ENCODE measurements at places on chromosomes 13 and 19.
A peak's percentile ranks its signal among the peaks of the same experiment; 100 is the strongest.

DNA sequence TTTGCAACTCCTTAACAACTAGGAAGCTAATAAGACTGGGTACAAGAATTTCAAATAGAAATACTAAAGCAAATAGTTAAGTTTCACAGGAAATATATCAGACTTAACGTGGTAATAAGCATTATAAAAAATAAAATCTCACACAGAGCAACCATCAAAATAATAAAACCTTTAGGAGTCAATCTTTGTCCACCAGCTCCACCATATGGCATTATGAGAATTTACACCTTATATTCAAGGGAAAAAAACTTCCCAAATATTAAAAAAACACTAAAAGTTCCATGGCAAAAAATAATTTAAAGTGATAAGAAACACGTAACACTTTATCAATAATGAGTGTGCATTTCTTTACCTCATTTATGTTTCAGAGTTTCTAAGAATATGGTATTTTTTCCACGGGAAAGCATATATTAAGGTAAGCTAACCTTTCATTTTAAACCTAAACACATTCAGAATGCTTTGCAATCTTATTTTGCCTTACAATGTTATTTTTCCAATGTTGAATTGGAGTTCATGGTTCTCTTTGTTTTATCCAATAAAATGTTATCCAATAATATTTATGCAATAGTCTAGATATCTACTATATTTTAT, 423.2 kb upstream of the SGCG start:
- DNase-seq, result peak; percentile 19

DNA sequence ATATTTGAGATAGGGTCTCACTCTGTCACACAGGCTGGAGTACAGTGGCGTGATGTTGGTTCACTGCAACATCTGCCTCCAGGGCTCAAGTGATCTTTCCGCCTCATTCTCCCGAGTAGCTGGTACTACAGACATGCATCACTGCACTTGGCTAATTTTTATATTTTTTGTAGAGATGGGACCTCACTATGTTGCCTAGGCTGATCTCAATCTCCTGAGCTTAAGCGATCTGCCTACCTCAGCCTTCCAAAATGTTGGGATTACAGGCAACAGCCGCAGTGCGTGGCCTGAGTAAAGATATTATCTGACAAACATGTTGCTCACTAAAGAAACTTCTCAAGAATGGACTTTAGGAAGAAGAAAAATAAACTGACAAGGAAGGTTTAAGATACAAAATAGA, 125.4 kb upstream of the ABCC4 start:
- no peak for DNase-seq

DNA sequence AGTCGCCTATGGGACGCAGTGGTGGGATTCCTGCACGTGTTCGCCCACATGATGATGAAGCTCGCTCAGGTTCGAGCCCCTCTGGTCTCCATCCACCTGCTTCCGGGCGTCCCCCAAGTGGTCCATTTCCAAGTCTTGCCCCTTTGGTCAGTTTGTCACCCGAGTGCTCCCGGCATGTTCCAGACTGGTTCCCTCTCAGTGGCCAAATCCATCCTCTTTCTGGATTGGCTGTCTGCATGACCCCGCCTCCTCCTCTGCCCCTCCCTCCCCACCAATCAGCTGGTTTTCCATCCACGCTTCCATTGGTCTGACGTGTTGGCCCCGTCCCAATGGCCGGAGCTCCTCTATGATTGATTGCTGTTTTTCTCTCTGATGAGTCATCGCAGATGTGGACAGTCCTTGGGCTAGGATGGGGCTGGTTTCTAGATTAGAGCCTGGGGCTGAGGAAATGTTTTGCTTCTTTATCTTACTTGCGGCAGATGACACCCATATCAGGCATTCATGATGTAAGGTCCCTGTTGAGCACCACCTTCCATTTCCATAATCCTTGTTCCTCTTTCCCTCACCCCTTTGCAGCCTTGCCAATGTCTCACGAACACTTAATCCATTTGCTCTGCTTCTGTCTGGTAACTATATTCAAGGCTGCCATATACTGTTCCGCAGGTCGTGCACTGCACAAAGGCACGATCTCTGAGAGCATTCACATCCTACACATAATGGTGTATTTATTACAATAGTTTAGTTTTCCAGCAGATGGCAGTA, 73.8 kb downstream of the MAP4K1 start:
- peak; percentile 94 for DNase-seq

DNA sequence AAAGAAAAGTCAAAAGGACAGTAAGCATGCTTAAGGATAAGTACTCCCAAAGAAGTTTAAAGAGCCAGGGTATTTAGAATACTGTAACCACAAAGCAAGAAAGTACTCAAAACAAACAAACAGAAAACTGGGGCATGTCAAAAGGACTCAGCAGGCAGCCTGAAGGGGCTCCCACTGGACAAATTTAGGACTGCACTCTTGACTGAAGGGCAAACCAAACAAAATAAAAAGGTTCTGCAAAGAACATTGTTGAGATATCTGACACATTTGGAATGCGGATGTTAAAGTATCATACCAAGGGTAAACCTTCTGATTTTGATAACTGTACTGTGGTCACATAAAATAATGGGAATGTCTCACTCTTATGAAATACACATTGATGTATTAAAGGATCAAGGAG, 157.4 kb downstream of the TNFSF13B start:
- no peak for DNase-seq

GRCh38 chr13:46124531-46124966, 19.7 kb upstream of the CPB2 start:
- no peak for DNase-seq

GRCh38 chr13:40061466-40062450, 406.3 kb downstream of the COG6 start:
- DNase-seq, result no peak

- no peak for DNase-seq
Observed at GRCh38 chr13:109743706-109744453, 42.5 kb downstream of the IRS2 start.

DNA sequence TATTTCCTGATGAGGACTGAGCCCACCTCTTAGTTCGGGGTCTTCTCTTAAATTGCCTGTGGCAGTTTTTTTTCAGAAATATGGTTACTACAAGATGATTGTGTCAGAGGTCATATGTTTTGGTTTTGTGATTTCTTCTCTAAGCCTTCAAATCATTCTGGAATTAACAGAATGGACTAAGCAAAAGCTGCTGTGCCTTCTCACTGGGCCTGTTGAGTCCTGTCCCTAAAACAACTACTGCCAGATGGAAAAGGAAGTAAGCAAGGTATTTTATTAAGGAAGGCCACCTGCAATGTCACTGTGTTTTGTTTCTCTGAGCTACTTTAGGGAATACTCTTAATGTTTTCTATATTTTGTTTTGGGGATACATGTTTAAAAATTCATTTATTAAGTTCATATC, 470.8 kb downstream of the PCDH20 start:
- DNase-seq, result no peak

DNA sequence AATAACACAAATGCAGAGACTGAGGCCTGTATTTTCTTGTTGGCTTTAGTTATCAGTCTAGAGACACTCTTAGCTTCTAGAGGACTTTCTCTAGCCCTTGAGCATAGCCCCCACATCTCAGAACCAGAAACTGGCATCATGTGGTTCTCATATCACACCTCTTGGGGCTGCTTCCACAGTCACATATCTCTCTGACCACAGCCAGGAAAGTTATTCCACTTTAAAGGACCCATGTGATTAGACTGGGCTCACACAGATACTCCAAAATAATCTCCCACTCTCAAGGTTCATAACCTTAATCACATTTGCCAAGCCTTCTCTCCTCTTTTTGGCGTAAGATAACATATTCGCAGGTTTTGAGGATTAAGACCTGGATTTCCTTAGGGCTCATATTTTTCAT, 846.9 kb upstream of the MIR17HG start:
- no peak for DNase-seq

- DNase-seq, result no peak
Observed at GRCh38 chr19:13762635-13763235, 1.6 kb upstream of the MRI1 start.

DNA sequence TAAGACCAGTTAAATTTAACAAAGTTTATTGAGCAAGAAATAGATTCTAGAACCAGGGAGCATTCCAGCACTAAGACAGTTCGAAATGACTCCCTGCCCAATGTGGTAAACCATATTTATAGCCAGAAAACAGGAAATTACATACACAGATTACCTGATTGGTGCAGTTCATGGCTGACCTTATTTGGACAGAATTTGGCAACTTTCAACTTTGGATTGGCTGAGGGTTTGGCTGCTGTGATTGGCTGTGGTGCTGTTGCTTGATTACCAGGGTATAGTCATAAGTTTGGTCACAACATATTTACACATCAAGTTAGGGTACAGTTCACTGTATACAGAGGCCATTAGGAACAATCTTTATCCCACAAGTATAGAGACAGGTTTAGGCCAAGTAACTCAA, 984.8 kb upstream of the MIR17HG start:
- DNase-seq, result no peak

DNA sequence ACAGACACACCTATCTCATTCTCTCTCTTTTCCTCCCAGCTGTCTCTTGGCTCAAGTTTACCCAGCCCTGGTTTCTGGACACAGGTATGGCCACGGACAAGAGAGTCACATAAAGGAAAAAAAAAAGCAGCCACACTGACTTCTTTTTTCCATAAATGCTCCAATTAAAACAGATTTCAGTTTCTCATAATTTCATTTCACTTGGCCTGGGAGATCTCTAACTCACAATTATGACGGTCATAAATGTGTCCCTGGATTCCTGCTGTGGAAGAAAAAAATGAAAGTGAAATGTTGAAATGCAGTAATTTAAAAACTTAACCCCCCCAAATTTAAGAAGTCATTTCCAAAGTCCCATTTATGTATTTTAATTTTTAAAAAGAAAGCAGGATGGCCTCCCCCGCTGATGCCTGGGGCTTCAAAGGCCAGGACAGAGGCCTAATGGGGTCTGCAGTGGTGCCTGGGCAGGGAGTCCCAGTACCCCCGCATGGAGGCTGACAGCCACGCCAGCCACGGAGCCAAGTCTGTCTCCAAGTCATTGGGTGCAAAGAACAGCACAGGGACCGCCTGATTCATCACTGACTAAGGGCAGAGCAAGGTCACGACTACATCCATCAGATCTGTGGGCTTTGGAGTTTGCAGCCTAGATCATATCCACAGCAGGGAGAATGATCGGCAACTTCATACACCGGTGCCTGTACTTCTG, 79.7 kb downstream of the TSHZ3 start:
- DNase-seq, result no peak

DNA sequence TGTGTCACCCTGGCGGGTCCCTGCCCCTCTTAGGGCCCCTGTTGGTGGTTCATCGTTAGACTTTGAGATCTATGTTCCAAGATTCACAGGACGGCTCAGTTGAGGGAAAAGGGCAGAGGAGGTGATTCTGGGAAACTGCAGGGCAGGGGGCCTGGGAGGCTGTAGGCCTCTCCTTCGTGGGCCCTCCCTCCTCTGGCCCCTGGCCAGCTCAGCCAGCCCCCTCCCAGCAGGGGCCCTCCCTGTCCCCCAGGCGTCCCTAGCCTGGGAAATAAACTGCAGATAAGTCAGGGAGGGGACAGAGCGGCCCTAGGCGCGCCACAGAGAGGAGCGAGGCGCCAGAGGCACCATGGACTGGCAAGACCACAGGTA, 6.5 kb downstream of the HIF3A start:
- DNase-seq, result no peak

- DNase-seq, result no peak
Observed at GRCh38 chr19:55831846-55832245, at the start of gene NLRP11. NLRP11 (minus strand) TSS chr19:55831999; CDS start chr19:55818174, 13,825 bp downstream.

GRCh38 chr13:86710013-86710412, 910.8 kb upstream of the SLITRK6 start:
- no peak for DNase-seq

DNA sequence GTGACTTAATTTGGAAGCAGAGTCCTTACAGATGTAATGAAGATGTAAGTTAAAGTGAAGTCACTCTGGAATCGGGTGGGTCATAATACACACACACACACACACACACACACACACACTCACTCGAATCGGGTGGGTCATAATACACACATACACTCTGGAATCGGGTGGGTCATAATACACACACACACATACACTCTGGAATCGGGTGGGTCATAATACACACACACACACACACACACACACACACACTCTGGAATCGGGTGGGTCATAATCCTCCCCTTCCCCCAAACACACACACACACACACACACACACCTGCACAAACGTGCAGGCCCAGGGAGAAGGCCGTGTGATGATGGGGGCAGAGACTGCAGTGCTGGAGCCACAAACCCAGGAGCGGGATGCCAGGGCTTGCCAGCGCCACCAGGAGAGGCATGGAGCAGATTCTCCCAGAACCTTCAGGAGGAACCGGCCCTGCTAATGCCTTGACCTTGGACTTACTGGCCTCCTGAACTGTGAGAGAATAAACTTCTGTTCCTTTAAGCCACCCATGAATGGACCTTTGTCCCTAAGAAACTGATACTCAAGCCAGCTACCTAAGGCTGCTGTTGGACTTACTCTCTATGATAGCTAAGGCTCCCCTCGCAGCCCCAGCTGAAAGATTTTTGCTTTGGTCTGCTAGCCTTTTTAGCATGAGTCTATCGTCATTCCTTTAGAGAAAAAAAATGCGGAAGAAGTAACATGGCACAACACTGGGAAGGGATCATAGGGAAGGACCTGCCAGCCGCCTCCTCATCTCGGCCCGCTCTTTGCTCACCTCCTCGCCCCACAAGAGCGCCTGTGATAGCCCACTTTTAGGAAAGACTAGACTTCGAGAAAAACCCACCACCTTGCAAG, 136.2 kb upstream of the RNF113B start:
- no peak for DNase-seq

- peak; percentile 98 for DNase-seq
Observed at GRCh38 chr19:24086974-24087595, at the start of gene ZNF254. ZNF254 (plus strand) TSS chr19:24087187; CDS start chr19:24087308, 121 bp downstream.

GRCh38 chr19:5651361-5651760, 28.5 kb downstream of the SAFB start:
- DNase-seq, result no peak

GRCh38 chr13:93963266-93964145, 516.0 kb downstream of the DCT start:
- DNase-seq, result no peak

DNA sequence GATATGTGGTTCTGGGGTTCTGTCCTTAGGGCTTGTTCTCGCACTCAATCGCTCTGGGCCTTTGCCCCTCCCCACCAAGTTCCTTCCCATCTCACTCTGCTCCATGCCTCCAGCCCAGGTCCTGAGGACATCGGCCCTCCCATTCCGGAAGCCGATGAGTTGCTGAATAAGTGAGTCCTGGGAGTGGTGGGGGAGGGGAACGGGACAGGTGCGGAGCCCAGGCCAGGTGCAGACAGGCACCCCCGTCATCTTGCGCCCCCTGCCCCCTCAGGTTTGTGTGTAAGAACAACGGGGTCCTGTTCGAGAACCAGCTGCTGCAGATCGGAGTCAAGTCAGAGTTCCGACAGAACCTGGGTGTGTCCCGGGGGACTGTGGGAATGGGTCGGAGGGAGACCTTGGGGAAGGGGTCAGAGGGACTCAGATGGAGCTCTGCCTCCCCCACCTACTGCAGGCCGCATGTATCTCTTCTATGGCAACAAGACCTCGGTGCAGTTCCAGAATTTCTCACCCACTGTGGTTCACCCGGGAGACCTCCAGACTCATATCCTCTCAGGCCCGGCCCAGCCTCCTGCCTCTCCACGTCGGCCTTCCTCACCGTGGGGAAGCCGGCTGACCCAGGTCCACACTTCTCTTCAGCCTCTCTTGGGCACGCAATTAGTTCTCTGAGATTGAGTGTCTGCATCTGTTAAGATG, 10.1 kb downstream of the FUZ start:
- no peak for DNase-seq

- peak; percentile 37 for DNase-seq
Observed at GRCh38 chr13:48221686-48222187, 11.3 kb upstream of the ITM2B start.

Measured in pons (tissue), 1 donor.